ENCODE measurements at places on chromosomes 5 and 9. TPM values are rescaled to one million over a fixed set of nuclear protein-coding genes. Genes with fewer than 3 reads are reported as not detected.

- DNase-seq = peak; percentile 47
Measured at GRCh38 chr9:135302329-135303279, 177.0 kb upstream of the PPP1R26 start.

DNA sequence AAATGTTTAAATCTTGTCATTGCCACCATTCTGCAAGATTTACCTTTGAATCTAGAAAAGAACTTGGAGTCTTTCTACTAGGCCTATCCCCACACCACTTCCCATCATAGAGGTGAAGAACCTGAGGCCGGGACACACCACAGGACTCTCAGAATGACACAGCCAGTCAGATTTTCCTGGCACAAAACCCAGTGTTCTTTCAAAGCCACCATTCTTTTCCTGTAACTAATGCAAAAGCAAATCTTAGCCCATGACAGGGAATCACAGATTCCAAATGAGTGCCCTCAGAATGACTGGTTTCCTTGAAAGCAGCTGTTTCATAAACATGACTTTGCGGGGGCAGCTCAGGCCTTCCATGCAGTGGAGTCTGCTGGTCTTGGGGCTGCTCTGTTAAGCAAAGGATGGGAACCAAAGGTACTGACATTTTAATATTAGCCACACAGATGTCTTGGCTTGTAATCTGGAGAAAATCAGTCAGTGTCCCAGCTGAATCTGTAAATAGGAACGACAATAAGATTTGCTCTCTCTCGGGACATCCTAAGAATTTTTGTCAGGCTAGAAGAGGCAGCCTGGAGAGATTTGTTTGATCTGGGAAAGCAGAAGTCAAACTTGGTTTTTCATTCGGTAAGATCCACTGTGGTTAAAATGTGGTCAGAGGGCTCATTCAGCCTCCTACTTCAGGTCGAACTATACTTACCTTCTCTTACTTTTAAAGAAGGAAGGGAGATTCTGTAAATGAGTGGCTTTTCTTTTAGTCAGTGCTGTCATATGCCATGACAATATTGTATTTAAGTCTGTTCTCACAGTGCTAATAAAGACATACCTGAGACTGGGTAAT, 115.1 kb downstream of the PALM2AKAP2 start:
- DNase-seq = no peak

DNA sequence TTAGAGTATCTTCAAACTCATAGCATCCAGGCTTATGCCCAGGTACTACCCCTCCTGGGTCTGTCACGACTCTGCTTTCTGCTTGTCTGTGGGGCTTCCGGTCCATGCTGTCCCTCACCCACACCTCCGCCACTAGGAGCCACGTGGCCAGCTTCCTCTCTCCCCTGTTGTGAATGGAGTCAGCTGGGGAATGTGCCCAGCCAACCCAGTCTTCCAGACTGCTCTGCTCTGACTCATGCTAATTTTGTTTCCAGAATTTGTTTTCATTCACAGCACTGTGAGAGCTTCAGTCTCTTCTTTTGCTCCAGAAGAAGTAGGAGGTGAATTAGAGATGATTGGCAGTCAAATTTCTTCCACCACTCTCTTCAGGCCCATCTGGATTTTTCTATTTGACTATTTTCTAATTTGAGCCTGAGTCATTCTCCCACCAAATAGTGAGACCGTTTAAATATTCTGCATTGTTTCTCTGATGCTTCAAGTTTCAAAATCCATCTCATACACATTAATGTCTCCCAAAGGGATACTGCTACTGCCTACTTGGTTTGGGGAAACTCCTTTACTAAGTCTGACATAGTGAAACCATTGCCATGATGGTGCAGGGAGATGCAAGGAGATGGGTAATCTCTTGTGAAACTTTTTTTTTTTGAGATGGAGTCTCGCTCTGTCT, 424.1 kb upstream of the KIF2A start:
- DNase-seq = no peak

DNA sequence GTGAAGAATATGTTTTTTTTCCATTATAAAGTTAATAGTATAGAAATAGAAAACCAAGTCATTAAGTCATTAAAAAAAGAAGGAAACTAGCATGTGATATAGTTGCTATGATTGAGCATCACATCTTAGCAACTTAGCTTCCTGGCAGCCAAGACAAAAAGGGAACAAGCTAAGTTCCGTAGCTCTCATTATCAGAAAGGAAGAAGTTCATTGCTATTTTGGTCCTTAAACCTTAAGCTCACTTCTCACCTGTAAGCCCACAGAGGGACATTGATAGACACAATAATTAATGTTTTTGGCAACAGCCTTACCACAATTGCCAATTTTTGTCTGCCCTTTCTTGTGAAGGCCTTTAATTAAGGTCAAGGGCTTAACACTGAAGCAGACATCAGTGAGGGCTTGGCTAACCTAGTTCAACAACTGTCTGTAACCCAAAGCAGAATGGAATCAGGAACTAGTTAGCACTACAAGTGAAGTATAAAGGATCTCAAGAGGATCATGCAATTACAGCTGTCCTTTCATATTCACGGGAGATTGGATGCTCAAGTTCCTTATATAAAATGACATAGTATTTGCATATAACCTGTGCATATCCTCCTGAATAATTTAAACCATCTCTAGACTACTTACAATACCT, 24.0 kb upstream of the KLF4 start:
- DNase-seq = no peak

DNA sequence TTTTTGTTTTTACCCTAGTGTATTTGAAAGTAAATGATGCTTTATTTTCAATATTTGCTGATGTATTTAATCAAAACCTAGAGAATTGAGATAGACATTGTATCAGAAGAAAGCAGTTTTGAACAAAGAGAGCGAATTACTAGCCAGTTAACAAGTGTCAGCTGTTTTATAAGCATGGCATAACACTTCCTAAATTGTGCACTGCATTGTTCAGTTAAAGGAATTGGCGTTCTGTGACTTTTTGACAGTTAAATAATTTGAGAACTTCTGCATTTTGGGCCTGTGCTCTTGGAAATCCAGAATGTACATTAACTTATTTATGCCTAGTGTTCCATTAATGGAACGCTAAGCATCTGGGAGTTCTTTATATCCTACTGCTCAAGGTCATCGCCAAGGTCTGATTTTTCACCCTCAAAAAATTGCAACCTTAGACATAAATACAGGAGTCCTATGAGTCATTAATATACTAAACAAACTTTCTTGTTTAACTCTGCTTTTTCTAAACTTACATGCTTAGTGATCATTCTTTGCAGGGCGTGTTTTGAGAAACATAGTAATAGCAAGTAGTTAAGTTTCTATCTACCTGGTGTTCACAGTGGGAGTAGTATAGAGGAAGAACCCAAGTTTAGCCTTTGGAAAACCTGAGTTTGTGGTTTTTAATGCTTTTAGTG, 31.1 kb downstream of the RASA1 start:
- DNase-seq = no peak

- DNase-seq = no peak
Measured at GRCh38 chr5:83955916-83956315, 235.3 kb upstream of the HAPLN1 start.

GRCh38 chr9:127303830-127304229, 39.3 kb downstream of the GARNL3 start:
- DNase-seq = no peak

DNA sequence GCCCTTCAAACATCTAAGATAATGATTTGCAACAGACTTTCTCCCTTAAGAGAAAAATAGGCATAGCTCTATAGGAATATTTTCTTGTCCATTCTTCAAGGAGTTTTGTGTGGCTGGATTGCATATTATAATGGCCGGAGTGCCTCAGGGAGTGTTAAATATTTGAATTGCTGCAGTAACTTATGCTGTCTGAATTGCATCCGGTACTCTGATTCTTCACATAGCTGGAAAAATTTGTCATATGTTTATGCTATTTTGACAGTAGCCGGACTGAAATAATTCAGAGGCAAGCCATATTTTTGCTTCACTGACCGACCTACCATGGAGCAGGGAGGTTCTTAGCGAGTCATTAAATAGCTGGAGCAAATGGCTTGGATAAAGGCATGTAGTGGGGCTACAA, 621.0 kb downstream of the ACTL7B start:
- no peak for DNase-seq

DNA sequence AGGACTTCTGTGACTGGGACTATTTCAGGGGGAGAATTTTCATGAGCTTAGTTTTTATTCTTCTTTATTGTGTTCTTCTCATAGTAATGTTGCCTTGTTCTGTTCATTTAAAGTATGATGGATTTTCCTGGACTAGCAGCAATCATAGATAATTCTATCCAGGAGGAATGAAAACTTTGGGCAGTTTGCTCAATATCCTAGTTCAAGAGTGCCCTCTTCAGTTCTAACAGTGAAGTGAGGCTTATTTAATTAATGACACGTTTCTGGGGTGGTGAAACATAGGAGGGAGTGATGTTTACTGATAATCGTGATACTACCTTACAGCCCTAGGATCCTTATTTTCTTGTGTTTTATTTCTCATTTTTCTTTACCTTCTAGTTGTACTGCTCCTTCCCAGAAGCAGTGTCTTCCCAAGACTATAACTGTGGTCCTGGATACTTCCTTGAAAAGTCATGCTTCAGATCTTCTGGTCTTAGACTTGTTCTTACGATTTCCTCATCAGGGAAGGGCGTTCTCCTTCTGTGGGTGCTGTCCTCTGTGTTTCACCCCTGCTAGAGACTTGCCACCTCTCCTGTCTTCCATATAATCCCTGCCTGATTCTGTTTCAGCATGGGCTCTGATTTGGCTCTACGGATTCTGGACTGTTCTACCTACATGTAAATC, 57.4 kb downstream of the CFAP95 start:
- DNase-seq = no peak

DNA sequence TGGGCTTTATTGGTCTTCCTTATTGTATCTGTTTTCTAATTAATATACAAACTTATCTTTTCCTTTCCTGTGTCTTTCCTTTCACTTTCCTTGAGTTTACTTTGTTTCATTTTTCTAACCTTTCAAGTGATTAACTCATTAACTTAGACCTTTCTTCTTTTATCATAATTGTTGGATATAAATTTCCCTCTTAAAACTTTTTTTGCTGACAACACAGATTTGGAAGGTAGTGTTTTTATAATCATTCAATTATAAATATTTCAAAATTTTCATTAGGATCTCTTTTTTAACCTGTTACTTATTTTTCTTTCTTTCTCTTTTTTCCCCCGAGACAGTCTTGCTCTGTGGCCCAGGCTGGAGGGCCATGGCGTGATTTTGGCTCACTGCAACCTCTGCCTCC, 6.9 kb upstream of the ZBTB43 start:
- DNase-seq = no peak

DNA sequence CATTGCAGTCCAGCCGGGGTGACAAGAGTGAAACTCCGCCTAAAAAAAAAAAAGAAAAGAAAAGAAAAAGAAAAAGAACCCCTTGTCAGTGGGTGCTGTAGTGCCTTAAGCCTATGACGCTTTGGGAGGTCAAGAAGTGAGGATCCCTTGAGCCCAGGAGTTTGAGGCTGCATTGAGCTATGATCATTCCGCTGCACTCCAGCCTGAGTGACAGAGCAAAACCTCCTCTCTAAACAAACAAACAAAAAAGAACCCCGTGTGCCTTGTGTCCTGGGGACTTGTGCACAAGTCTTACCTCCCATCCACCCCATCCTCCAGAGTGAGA, 33.5 kb upstream of the STXBP1 start:
- DNase-seq = no peak

DNA sequence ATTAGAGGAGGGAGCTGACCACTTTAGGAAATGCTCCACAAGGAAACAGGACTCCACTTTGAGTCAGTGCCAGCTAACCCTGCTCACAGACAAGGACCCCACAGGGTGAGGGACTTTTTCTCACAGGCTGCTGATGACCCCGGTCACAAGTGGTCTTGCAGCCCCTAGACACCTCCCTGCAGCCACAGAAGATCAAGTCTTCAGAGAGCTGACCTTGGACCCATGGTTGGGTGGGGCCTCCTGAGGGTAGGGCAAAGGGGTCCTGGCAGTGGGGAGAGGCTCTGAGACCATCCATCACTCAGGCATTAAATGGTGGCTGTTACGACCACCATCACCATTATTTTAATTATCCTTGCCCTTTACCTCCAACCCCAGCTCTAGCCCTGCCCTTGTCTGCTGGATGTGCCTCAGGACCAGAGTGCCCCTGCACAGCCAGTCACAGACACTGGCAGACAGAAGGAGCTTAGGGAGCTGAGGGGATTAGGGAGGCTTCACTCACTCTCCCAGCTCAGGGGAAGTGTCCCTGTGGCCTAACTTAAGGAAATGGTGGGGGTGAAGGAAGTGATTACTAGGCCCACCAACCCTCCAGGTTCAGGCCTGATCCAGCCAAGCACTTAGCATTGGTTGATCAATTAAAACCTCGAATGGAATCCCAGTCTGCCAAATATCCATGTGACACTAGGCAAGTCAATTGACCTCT, 1.6 kb downstream of the ACSL6 start:
- peak; percentile 41 for DNase-seq

DNA sequence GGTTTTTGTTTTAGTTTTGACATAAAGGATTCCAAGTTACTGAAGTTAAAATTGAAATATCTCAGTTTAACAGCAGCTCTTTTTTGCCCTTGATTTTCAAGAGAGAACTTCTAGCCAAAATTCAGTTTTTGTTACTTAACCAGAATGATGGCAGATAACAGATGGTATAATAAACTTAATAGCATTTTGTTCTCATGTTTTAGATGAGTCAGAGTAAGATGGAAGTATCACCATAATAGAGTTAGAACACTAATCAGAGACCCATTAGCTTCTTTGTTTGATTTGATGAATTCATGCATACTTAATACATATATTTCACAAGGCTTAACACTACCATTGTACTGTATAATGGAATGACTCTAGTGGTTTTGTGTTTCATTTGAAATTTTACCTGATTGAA, 11.9 kb downstream of the ZCCHC9 start:
- DNase-seq = no peak

DNA sequence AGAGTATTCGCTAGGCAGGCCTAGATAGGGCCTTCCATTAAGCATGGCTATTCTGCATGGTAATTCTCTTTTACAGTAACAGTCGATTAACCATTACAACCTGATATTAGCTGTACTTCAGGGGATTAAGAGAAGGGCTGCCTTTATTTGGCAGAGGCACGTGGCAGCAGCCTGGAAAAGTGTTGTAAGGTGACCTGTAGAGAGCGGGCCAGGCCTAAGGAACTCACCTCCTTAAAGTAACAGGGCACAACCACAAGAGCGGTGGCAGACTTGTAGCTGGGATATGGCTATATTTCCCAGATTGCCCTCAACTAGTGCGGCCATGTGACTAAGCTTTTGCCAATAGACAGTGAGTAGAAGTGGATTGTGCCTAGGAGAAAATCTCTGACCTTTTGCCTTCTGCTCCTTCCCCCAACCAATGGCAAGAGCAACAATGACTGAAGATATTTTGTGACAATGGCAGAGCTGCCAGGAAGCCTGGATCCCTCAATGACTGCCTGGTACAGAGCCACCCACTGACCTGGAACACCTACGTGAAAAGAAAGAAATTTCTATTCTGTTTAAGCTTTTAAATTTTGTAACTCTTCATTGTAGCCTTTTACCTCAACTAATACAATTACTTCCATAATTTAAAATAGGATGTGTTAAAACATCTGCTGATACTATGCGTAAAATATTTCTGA, 18.9 kb upstream of the ANKRD34B start:
- DNase-seq = no peak

GRCh38 chr5:94024101-94024500, 282.7 kb upstream of the POU5F2 start:
- DNase-seq = no peak

Gene EGFLAM
- 10.2 TPM for total RNA-seq

Gene CD74
- 279 TPM for total RNA-seq

Gene JAK2
- total RNA-seq = 67.2 TPM

Gene BHMT2
- total RNA-seq = 24.5 TPM

Gene GABRB2
- total RNA-seq = 0.86 TPM

Gene SPATA6L
- total RNA-seq = 3.0 TPM

Gene LEAP2
- total RNA-seq = 0.69 TPM

Gene DOCK8
- 20.6 TPM for total RNA-seq

Gene ARL14EPL
- not detected for total RNA-seq

All from posterior vena cava (tissue), 2 donors.